ENCODE measurements at places on chromosomes 7 and 10. TPM values are rescaled to one million over a fixed set of nuclear protein-coding genes. Genes with fewer than 3 reads are reported as not detected.

GRCh38 chr10:124035928-124036558 is 57.4 kb downstream of the CHST15 start:
- DNase-seq: peak; percentile 88

- DNase-seq: no peak
These were observed 509.7 kb upstream of the AKR1E2 start for GRCh38 chr10:4316161-4316810.

SPDYE6 gene
- total RNA-seq: not detected

CALML5 gene
- not detected for total RNA-seq

DNA sequence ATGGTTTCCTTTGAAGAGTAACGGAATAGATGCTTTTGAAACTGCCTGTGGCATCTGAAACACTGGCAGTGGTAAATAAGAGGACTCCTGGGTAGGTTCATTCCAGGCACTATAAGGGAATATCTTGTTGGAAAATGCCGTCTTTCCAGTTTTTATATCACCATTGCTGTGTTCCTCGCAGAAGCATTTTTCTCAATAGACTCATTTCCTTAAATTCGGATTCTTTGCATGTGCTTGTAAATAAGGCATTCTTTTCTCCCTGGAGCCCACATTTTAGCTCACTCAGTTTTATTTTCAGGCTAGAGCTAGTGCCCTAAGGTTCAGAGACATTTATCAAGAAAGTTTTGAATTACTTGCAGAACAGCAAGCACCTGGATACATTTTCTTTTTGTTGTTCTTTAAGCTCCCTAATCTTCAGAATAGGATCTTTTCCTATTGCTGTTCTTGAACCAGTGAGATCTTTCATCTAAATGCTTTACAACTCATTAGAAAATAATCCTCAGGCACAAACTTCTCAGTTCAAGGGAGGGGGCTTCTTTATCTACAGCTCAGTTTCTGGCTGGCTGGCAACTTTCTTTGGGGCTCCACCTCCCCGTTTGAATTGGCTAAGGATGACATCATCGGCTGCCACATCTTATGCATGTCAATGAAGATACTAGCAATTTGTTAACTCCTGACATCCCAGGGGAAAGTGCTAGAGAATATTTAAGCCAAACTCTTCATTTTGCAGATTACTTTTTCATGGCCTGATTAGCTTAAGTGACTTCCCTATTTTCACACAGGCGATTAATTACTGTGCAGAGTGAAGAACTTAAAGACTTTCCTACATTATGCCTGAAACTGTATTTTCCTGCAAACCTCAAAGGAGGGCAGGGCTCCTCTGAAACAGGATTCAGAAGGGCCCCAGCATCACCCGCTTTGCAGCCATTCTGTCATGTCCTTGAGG is 133.7 kb upstream of the RSU1 start:
- no peak for DNase-seq

DNA sequence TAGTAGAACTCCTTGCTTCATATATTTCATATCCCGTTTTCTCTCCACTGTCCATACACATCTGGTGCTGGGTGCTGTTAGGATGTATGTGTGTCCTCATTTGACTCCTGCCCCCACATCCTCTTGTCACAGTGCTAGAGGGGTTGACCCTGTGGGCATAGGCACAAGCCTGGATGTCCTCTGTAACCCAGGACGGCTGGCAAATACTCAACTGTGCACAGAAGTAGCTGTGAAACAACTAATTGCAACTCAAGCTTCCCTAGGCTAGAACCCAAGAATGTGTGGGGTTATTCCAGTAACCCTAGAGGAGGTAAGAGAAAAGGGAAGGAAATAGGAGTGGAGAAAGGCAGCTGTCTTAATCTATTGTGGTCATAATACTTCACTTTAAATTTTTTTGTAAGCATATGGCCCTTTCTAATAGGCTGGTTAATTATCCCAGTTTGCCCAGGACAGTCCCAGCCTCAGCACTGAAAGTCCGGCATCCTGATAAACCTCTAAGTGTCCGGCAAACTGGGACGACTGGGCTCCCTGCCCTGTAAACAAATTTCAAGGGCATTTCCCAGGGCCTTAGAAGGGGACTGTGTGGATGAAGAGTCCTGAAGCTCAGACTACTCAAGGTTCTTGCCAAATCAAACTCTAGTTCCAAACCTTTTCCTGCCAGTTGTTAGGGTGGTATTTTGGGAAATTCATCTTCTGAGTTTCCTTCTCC is 283.2 kb upstream of the CELF2 start:
- no peak for DNase-seq

DNA sequence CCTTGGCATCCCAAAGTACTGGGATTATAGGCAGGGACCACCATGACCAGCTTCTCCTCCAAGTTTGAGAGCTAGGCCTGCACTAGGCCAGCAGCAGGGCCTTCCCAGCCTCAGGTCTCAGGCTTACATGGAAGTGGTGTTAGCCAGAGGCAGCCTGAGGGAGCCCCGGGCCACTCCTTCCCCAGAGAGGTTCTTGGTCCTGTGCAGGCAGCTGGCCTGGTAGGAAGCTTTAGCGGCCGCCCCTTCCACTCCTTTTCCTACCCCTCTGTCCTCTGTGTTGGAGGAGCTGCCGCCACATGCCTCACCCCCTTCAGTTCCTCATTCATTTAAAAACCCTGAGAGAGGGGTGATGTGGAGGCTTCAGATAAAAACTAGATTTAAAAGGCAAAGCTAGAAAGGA is 40.3 kb downstream of the TSPAN15 start:
- DNase-seq: no peak

KLHL7 gene
- 18.7 TPM for total RNA-seq
